ENCODE measurements at places on chromosomes 2 and 18.
A peak's percentile ranks its signal among the peaks of the same experiment; 100 is the strongest.

GRCh38 chr2:230358305-230358704 lies 31.3 kb downstream of the SP140L start:
- DNase-seq = no peak

- no peak for DNase-seq
These were observed 242.5 kb upstream of the NETO1 start for GRCh38 chr18:73110307-73110706.

GRCh38 chr2:158305501-158305900 lies 151.1 kb downstream of the CCDC148 start:
- DNase-seq = no peak

DNA sequence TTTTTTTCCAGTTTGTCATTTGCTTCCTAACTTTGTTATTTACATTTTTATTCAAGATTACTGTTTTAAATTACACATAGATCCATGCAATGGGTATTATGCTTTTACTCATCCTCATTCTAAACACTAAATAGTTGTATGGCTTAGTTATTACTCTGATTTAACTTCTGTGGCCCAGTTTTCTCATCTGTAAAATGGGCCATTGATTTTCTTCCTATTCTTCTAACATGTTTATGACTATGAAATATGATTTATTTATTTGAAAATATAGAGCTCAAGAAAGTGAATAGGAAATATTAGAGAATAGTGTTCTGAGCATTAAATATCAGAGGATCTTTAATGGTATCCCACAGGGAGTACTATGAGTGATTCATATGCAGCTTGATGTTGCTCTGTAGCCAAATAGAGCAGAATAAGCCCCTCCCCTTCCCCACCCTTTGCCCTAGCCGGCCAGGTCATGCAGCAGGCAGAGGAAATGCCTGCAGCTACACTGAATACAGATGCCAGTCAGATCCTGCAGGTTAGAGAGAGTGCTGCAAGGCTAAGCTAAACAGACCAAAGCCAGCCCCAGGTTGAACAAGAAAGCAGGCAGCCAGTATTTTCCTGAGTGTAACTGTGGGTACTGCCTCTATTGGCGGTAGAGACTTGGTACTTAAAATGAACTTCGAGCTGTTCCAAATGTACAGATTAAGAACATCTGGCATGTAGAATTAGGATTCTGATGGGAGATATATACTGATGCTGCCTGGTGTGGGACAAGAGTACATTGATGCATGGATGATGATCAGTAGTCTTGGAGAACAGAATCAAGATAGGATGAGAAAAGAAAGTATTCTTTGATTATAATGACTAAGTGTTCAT lies 11.7 kb upstream of the ACYP2 start:
- DNase-seq = peak; percentile 48

- no peak for DNase-seq
These were observed 207.2 kb downstream of the RND3 start for GRCh38 chr2:150280231-150280630.

DNA sequence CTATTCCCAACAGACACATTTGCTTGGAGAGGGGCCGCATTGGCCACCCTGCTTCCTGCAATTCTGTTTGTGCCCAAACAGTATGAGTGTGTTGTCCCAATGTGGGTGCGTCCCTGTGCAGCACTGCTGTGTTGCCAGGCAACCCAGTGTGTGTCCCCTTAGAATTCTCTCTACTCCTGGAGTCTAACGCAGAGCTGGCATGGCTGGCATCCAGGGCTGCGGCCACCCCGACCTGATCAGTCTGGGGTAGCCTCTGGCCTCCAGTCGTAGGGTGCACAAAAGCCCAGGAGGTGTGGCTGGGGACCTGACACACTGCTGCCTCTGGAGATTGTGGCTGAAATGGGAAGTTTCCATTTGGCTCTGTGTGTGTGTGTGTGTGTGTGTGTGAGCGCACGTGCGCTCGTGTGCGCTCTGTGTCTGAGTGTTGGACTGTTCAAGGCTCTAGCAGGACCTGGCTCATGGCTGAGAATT lies 48.0 kb downstream of the TEX44 start:
- DNase-seq = no peak

DNA sequence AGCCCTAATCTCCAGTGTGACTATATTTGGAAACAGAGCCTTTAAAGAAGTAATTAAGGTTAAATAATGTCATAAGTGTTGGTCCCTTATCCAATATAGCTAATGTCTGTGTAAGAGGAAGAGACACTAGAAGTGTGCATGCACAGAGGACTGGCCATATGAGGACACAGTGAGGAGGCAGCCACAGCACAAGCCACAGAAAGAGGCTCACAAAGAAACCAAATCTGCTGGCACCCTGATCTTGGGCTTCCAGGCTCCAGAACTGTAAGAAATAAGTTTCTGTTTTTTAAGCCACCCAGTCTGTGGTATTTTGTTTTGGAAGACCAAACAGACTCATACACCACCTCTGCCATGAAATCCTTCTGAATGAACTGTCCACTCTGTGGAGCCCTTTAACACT lies 186.4 kb upstream of the SLC39A10 start:
- no peak for DNase-seq

GRCh38 chr2:239178954-239179353 lies 221.9 kb downstream of the HDAC4 start:
- DNase-seq = no peak

- peak; percentile 34 for DNase-seq
These were observed 3.0 kb downstream of the BUB1 start for GRCh38 chr2:110674620-110675555.

DNA sequence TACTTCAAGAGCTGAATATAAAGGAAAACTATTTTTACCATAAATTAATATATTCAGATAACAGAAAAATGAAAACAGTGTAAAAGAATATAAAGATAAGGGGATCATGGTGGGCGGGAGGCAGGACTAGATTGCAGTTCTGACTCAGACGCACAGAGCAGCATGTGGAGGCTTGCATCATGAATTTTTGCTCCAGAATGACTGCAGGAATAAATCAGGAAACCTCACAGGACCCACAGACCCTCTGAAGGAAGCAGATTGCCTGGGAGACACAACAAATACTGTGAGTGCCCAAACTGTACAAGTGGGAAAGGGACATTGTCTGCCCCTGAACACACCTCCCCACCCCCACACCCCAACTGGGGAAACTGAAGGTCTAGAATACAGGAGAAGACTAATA lies 19.2 kb upstream of the SIGLEC15 start:
- no peak for DNase-seq

- no peak for DNase-seq
These were observed 324.0 kb downstream of the TXNL1 start for GRCh38 chr18:56314396-56314795.

- DNase-seq = no peak
These were observed 26.2 kb upstream of the MGAT5 start for GRCh38 chr2:134227666-134228065.

DNA sequence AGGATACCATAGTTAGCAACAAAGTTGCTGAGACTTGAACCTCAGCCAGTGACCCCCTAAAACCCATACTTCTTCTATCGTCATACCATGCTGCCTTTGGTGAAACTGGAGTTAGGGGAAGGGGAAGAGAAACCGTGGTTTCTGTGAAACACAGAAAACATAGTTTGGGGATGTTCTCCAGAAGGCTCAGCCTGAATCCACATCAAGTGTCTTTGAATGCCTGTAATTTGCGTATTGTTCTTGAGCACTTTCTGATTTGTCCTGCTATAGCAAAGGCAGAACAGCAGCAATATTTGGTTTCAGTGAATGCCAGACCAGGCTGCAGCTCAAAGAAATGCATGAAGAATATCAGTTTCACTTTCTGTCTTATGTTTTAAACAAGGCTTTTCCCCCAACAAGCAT lies 258.7 kb downstream of the TTC32 start:
- DNase-seq = no peak

- no peak for DNase-seq
These were observed 90.1 kb upstream of the KLF7 start for GRCh38 chr2:207255565-207256470.

- peak; percentile 28 for DNase-seq
These were observed 879 bp upstream of the EPAS1 start for GRCh38 chr2:46296216-46296839.

DNA sequence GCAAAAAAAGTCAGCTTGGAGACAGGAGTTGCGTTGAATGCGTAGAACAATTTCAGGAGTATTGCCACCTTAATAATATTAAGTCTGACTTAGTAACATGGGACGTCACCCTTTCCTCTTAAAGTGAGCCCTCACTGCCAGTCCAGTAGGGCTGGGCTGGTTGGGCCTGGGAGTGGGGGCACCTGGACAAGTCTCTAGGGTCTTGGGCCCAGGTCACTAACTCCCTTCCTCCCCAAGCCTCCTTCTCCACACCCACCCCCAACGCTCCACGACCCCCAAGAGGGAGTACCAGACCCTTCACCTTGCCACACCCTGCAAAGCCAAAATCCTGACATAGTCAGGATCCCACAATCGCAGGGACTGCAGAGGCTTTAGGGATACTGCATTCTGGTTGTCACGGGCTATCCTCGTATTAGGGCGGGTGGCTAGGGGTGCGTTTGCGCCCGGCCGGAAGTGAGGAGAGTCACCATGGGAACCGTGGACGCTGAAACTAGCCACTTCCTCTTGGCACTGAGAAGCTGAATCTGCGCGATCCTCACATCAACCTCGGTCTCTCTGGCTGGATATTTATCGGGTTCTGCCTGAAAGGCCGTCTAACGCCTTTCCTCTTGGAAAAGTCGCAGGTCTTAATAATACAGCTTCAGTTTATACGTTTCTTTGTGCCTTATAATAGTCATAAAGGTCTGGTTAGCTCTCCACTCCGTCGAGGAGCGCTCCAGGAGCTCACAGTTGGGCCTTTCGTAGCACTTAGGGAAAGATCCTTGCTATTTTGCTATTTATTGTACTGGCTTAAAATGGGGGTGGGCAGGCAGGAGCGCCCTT lies 10.3 kb upstream of the CXXC1 start:
- peak; percentile 73 for DNase-seq

GRCh38 chr2:188068093-188068492 lies 223.6 kb upstream of the GULP1 start:
- DNase-seq = no peak

DNA sequence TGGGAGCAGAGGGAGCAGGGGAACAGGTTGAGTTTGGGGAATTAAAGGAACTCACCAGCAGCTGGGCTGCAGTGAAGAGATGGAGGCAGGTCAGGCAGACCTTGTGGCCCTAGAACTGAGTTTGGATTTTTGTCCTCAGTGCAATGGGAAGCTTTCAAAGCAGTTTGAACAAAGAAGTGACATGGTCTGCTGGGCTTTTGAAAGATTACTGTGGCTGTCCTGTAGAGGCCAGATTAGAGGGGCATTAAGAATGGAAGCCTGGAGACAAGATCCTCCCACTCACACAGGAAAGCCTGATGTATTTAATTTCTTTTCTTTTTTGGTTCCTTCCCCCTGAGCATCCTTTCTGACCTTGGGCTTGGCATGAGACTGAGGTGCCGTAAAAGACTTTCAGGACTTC lies 118.1 kb upstream of the LHCGR start:
- DNase-seq = no peak
